Stimulated activated CD4-positive, alpha-beta T cell treated with anti-CD3 and anti-CD28 coated beads, TNF-alpha, amount 100 ng/mL, for 1 hour (primary cell): ENCODE measurements at places on chromosomes 4 and X.

DNA sequence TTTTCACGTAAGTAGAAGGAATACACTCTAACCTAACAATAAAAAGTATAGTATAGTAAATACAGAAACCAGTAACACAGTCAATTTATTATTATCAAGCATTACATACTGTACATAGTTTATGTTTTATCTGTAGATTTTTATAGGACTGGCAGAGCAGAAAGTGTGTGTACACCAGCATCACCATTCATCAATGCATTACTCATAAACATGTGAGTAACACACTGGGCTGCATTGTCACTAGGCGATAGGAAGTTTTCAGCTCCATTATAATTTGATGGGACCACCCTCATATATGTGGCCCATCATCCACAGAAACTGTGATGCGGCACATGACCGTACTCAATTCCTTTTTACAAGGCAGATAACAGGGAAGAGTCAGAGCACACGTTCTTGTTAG lies 137.8 kb upstream of the RBPJ start:
- no peak for DNase-seq

GRCh38 chr4:111267786-111268185 lies 644.9 kb upstream of the PITX2 start:
- no peak for DNase-seq

DNA sequence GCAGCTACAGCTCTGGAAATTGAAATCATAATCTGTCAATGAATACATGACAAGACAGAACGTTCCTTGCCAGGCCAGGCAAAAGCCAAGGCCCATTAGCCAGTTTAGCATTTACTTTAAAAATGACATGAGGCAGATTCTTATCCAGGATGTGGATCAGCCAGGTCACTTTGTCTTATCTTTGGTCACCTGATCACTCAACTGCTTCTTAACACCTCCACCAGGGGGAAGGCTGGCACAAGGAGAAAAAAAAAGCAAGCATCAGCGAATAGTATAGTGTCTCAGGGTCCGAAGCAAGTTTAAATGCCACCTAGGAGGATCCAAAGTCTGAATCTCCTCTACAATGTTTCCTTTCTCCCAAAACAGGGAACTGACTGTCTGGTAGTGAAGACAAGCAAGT lies 18.8 kb downstream of the ATP1B4 start:
- DNase-seq = no peak

DNA sequence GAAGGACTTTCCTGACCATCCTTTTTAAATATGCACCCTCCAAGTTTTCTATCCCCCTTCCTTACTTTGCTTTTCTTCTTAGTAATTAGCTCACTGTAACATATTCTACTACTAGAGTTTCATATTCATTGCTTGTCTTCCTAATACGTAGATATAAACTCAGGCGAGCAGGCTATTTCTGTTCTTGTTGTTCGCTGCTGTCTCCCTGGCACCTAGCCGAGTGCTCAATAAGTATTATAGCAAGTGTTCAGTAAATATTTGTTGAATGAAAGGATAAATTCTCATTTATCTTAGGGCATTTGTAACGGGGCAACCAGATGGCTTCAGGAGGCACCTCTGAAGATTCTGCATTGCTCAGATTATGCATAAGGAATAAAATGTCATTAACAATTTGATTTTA lies 6.8 kb upstream of the RHOH start:
- DNase-seq = no peak

GRCh38 chr4:41214136-41214824 lies at the start of gene APBB2:
Gene APBB2 (minus strand): TSS chr4:41214542. CDS start chr4:41033254, 181,288 bp downstream.
- no peak for DNase-seq

DNA sequence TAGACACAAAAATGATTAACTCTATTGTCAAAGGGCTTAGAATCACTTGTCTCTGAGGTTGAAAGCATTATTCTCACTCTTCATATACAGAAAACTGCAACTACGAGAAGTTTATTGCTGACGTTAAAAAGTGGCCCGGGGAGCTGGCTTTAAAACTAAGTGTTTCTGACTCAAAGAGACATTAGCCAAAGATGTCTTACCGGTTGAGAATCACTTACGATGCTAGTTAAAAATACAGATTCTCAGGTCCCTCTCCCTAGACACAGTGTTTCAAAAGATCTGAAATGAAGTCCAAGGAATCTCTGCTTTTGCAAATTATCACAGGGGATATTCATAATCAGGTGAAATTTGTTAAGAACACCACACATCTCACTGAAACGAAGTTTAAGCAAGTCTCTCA lies 1.2 kb downstream of the GNPDA2 start:
- no peak for DNase-seq

- no peak for DNase-seq
Observed at GRCh38 chrX:20951016-20951810, 423.0 kb upstream of the CNKSR2 start.

DNA sequence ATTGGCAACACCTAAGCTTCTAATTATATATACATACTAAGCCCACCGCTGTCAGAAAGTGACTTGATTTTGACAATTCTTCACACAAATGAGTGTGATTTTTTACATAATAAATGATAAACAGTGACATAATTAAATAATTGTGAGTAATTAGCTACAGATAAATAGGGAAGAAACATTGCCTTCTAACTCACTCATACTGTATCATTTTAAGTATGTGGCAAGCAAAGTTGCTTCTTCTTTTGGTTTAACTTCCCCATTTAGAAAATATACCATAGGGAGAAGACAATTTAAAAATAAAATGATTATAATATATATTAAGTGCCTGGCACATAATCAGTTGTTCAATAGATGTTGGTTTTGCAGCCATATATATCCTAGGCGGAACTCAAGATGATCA lies 644.2 kb downstream of the FSTL5 start:
- no peak for DNase-seq

DNA sequence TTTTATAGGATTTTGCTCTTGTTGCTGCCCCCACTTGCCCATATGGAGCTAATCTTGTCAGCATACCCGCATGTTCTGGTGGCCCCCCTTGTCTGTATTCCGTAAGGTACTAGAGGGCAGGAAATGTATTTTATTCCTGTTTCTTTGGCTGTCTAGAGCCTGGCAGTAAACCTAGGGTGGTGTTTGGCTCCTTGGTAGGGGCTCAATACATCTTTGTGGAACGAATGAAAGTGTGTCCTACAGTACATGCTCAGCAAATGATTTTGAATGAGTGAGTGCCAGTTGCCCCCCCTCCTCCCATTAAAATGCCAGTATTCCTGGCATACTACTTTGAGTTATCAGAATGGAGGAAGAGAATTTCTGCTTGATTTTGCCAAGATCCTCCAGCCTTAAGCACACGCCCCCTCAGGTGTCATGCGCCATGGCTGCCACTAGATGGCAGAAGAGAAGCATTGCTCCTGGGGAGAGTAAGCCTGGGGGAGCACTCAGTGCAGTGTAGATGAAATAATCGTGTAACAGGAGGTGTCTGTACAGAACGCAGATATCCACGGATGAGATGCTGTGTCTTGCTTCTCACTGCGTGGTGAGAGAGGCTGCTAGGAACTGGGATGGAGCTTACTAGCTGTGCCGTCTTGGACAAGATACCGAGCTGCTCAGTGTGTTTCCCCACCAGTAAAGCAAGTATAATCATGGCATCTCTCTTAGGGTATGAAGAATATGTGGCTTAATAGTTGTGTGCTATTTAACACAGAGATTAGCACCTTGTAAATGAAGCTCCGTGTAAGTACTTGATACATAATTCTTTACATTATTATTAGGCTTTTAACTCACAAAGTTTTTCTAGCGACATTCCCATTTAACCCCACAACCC lies 17.2 kb upstream of the RNF212 start:
- peak; percentile 65 for DNase-seq

GRCh38 chr4:101279377-101279871 lies 67.9 kb downstream of the PPP3CA start:
- no peak for DNase-seq

GRCh38 chrX:15680401-15680800 lies 15.8 kb upstream of the CLTRN start:
- no peak for DNase-seq
